NCI-H187 treated with DMSO at 0.1 percent for 48 hours (cell line): ENCODE measurements at places on chromosomes 12 and 14.
A peak's percentile ranks its signal among the peaks of the same experiment; 100 is the strongest.

- no peak for DNase-seq
Measured at GRCh38 chr14:65704437-65704836, 291.9 kb downstream of the FUT8 start.

DNA sequence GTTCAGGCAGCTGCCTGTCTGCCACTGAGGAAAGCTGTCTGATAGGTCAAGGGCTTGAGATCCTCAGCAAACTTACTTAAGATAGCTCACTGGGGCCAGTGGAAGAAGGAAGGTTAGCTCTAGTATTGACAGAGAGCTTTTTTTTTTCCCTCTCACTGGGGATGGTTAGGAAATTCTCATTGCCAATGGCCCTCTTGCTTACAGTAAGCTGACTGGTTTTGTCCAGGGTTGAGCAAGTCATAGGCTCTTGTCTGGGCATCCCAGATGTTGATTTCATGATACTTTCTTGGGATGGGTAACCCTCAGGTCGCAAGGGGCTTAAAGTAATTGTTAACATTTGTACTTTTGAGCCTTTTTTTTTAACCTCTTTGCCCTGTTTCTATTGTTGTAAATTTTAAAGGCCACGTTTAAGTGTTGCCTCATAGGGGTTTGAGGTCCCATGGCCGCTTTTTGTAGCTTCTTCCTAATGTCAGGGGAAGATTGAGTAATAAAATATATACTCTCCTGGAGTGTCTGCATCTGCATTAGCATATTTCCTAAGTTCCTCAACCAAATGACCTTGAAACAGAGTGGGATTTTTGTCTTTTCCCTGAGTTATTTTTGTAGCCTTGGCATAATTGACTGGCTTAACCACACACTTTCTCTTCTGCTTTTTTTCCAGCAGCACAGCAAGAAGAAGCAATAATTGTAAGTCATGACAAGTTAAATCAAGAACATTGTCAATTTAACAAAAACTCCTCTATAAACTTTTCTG lies 716.0 kb downstream of the LRFN5 start:
- DNase-seq: no peak

GRCh38 chr12:58424735-58425392 lies 483.5 kb downstream of the ATP23 start:
- no peak for DNase-seq

DNA sequence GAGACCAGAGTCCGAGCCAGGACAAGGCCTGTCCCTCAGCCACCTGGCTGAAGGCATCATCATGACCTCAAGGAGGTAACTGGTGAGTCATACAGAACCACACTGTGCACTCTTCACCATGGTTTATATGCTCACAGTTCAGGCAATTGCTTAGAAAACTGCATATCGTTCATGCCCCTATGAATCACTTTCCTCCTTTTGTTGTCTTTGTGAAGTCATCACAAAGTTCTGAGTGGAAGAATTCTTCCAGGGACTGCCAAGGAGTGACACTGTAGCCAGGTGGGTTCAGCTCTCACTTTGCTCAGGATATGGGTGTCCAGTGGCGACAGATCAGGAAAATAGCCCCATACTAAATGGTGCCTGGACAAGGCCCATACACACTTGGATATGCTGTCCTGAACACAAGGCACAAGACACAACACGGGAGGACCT lies 92.5 kb downstream of the DPF3 start:
- DNase-seq: no peak

- no peak for DNase-seq
Measured at GRCh38 chr14:20631023-20631879, 10.2 kb downstream of the OR6S1 start.

DNA sequence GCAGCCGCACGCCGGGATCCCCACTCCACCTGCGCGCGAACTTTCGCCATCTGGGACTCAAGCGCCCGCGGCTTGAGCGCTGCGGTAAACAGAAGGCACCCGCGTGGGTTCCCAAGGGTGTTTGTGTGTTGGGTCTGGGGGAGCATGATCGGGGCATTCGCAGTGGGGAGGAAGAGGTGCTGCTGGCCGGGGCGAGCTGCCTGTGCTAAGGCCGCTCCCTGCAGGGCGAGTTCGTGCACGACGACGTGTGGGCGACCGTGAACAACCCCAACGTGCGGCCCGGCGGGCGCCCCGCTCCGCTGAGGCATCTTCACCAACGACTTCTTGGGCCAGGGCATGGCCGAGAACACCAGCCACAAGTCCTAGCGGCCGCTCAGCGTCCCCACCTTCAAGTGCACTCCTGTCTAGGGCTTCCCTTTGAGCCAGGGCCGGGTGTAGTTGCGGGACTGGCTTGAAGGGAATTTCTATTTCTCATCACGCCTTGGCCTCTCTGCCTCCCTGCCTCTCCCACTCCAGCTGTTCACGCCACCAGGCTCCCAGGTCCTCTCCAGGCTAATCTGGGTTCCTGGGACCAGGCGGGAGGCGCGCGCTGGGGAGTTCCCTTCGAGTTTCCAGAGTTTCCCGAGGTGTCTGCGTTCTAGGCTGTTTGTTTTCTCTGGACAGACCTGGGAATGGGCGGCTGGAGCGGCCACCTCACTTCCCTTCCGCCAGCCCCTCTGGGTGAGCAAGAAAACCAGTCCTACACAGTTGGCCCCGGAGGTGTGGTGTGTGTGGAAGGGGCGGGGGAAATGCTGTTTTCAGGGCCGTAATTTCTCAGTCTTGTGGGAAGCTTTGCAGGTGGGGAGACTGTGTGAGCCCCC lies 417.8 kb upstream of the TMTC1 start:
- DNase-seq: no peak

- no peak for DNase-seq
Measured at GRCh38 chr14:58598028-58598803, 39.5 kb upstream of the DACT1 start.

- DNase-seq: no peak
Measured at GRCh38 chr12:99444859-99445316, 202.7 kb upstream of the GARIN6 start.

DNA sequence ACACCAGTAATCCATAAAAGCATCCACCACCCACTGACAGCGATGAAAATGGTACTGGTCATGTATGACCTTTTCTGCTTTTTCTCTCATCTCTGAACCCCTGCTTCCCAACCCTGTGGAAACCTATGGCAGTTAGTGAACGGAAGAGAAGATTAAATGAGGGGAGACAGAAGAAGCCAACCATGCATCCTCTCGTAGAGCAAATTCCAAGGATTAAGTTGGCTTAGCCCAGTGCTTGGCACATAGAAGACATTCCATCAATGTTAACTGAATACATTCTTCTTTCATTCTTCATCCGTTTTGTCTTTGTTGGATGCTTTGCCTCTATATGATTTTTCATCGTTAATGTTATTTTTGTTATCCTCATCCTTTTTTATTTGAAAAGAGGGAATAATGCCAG lies 339.7 kb upstream of the FLRT2 start:
- DNase-seq: no peak

DNA sequence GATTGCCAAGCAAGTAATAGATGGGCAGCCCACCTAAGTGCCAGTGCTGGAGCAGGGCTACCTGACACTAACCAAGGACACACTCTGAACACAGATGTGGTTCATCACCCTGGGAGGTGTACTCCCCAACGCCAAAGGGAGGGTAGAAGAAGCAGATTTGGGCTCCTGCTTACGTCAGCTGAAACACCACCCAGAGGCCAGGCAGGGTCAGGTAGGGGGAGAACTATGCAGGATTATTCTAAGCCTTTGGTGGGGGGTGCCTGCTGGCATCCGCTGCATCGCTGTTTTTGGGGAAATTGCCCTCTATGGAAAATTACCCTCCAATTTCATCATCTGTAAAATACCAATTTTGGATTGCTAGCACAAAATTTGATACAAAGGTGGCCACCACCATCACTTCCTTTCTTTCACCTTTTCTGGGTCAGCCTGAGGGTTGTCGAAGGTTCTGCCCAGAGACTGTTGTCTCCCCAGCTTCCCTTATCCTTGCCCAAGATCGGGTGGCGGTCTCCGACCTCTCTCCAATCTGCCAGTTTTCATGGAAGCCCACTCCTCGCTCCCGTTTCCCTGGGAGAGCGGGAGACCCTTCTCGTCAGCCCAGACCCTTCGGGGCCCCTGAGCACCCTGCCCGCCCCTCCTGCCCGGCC lies 535 bp downstream of the BIN2 start:
- DNase-seq: no peak

- DNase-seq: no peak
Measured at GRCh38 chr12:52044292-52044983, 6.8 kb upstream of the NR4A1 start.

- DNase-seq: no peak
Measured at GRCh38 chr12:25241167-25242020, 9.3 kb downstream of the KRAS start.

- no peak for DNase-seq
Measured at GRCh38 chr14:43052897-43053296, 1446.2 kb downstream of the LRFN5 start.

DNA sequence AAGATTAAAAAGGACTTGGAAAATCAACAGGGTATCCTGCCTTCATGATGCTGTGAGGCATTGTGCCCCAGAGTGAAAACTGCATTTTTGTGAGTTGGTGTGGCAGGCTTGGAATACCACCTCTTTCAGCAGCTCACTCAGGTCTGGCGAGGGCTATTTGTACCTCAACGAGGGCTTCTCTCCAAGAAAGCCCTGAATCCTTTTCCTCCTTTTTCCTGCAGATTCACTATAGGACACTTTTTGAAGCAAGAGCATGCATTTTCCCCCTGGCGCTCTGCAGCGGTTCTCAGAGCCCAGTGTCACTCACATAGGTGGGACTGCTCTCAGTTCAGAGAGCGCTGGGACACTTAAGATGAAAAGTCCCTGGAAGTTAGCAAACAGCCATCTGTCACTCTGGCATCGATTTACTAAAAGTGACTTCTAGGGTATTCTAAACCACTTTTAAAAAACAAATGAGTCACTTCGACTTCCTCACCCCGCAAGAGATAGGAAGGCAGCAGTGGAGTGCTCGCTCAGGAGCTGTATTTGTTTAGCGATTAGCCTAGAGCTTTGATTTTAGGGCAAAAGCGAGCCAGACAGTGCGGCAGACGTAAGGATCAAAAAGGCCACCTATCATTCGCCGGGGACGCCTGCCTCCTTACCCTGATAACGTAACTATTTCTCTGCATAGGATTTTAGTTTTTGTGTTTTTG lies 782 bp upstream of the LGR5 start:
- DNase-seq: no peak

- DNase-seq: no peak
Measured at GRCh38 chr12:26003065-26003464, 44.6 kb downstream of the RASSF8 start.

- DNase-seq: no peak
Measured at GRCh38 chr14:61386173-61386772, 64.9 kb downstream of the PRKCH start.

DNA sequence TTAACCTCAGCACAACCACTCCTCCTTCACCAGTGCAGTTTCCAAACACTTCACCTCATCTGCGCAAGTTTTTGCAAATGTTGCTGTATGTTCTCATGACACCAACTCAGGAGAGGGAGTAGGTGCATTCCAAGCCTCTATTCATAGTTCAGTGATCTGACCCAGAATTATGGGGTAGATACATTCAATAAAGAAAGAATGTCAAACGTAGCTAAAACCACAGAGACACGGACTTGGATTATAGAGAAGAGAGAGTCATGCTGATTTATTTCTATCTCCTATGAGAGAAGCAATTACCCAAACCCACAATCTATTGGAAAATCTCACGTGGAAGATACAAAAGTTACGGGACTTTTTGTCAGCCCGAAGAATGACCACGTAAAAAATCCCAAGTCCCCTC lies 1006.0 kb upstream of the TMEM132C start:
- DNase-seq: no peak

- peak; percentile 24 for DNase-seq
Measured at GRCh38 chr12:122980183-122981035, at the start of gene ARL6IP4. Gene ARL6IP4 (plus strand): TSS chr12:122980681. CDS start chr12:122981140, 459 bp downstream.

DNA sequence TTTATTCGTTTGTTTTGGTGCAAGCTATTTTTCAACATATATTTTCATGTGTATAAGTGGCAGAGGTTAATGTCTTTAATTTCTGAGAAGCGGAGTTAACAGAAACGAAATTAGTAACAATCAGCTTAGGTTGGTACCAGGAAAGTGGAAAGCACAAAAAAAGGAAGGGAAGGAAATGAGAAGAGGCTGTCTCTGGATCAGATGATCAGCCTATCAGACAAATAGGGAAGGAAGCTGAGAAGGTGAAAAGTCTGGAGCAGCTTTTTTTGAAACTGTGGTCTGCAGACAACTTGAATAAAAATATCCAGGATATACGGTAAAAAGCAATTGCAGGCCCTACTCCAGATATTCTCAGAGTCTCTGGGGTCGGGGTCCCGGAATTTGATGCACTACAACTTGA lies 265.0 kb downstream of the SSPN start:
- DNase-seq: no peak

GRCh38 chr14:92532490-92533163 lies 19.0 kb downstream of the RIN3 start:
- no peak for DNase-seq

DNA sequence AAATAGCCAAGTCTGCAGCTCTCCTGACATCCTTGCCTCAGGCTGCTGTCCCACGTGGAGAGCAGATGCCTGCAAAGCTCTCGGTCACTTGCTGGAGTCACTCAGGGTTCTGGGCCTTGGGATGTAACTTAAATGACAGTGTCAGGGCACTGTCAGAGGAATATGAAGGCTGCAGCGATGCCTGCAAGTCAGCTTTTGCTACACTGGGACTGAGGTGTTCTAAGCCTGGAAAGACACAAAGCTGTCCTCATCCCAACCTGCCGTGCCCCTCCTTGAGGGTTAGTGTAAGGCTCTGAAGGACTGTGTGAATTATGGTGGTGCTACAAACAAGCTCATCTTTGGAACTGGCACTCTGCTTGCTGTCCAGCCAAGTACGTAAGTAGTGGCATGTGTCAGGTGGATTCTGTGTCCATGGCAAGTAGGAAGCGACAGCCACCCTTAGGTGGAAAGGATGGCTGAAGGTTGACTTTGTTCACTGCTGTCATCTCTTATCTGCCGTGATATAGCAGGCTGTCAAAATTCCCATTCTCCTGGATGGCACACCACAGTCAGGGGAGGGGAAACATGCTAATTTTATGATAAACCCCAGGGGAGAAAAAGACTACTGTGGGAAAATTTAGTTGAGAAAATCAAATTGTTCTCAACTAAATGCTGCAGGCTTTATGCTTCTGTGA lies 79.9 kb downstream of the DAD1 start:
- DNase-seq: no peak

DNA sequence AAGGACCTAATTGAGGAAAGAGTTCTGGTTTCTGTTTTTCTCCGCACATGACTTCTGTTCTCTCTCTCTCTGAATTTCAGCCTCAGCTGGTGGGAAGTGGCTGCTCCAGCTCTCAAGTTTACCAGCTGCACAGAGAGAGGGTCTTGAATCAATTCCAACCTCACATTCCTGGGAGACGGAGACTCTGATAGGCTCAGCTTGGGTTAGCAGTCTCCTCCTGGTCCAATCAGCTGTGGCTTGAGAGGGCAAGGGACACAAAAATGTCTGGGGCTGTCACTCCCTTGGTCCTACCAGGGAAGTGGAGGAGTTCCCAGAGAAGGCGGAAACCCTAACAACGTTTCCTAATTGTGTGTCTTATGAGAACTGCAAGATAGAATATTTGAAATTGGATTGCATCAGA lies 7.0 kb downstream of the CCDC63 start:
- no peak for DNase-seq
